CD4-positive, alpha-beta T cell treated with Interleukin-4 for 4 hours (primary cell): ENCODE measurements at places on chromosomes 5 and 9.

- DNase-seq: no peak
These were observed 112.5 kb downstream of the HAPLN1 start for GRCh38 chr5:83608122-83608521.

GRCh38 chr5:117738571-117738970 lies 1163.9 kb upstream of the SEMA6A start:
- no peak for DNase-seq

DNA sequence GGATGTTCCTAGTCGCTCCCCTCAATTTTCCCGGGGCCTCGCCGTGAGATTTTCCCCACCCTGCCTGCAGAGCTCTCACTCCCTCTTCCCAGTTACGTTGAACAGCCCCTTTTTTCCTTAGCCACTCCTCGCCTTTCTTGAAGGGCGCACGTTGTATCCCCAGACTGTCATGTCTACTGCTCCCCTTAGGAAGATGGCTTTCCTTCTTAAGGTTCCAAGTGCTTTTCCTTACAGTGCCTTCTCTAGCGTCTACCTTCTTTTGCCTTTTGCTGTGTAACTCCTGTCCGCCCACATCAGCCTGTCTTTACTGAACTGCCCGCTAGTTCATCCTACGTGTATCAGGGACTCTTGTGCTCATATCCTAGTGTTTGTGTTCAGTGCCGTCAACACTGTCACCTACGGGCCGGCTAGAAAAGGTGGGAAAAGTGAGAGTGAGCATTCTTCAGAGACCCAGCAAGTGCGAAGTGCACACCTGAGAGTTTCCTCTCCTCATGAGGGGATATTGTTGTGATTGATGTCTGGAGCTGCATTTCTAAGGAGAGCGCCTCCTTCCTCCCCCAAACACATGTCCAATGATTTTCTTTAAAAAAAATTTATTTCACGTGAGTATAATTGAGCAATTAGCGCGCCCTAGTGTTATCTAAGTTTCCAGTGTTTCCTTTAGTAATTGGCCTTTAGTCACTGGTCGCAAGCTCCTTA lies 764 bp downstream of the CAMLG start:
- peak; percentile 32 for DNase-seq

DNA sequence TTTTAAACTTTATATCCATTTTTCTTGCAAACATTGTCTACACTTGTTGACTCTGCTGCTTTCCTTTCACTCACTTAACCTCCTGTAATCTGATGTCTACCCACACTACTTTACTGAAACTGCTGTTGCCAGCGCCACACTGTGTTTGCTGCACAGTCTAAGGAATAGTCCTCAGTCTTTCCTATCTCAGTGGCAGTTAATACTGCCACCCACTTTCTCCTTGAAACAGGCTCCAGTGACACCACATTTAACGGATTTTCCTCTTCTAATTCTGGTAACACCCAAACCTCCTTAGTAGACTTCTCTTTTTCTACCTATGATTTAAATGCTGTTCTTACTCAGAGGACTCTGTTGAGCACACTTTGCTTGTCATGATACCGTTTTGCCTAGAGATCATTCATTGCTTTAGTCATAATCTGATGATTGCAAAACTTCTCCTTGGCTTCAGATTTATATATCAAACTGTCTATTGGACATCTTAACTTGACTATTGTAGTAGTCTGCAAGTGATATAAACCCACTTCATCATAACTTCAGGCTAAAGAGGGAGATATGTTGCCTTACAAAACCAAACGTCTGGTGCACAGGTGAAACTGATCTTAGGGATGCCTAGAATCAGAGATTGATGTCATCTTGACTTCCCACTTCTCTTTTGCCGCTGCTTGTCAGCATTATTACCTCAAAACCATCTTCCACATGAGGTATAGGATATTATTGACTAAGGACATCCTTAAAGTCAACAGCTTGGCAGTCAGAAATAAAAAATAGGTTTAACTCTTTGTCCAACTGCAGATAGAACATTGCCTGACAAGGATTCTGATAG lies 94.1 kb downstream of the CDC42SE2 start:
- no peak for DNase-seq

GRCh38 chr5:77232574-77233358 lies 22.3 kb downstream of the PDE8B start:
- DNase-seq: peak; percentile 11

DNA sequence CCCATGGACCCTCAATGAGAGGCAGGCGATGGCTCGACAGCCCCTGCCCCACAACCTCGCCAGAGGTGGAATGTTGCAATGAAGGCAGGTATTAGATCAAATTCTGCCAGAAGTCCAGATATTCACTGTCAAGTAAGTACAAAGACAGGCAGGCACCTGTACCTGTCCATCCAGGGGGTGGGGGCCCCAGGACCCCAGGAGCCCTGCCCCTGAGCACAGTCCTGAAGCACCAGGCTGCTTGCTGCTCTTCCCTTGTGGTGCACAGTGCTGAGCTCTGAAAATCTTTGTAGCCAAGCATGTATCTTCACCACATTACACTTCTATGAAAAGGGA lies 26.2 kb upstream of the HMCN2 start:
- DNase-seq: no peak

DNA sequence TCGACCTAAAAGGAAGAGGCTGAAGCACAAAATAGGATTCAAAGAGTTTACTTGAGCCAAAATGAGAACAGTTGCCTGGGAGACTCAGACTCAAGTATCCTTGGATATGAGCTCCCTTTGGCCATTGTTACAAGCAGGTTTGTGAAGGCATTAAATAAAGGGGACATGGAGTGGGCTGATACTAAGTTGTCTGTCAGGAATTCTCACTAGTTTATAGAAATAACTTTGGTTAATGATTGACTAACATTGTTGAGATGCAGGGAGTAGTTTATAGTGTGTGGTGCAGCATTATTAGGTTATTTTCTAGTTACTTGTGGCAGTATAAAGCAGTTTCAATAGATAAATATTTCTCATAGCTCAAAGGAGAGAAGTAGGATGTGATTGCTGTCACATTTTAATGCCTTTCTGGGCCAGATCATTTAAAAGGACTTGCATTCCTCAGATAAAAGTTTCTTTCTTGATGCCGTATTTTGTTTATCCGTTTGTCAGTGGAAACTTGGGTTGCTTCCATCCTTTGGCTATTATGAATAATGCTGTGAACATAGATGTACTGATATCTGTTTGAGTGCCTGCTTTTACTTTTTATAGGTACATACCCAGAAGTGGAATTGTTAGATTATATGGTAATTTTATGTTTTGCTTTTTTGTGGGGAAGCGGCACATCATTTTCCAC lies 9.1 kb downstream of the AP3S1 start:
- DNase-seq: no peak

GRCh38 chr9:95715868-95716435 lies 159.5 kb upstream of the ERCC6L2 start:
- no peak for DNase-seq

GRCh38 chr5:180589771-180590542 lies 1.3 kb downstream of the SCGB3A1 start:
- no peak for DNase-seq

DNA sequence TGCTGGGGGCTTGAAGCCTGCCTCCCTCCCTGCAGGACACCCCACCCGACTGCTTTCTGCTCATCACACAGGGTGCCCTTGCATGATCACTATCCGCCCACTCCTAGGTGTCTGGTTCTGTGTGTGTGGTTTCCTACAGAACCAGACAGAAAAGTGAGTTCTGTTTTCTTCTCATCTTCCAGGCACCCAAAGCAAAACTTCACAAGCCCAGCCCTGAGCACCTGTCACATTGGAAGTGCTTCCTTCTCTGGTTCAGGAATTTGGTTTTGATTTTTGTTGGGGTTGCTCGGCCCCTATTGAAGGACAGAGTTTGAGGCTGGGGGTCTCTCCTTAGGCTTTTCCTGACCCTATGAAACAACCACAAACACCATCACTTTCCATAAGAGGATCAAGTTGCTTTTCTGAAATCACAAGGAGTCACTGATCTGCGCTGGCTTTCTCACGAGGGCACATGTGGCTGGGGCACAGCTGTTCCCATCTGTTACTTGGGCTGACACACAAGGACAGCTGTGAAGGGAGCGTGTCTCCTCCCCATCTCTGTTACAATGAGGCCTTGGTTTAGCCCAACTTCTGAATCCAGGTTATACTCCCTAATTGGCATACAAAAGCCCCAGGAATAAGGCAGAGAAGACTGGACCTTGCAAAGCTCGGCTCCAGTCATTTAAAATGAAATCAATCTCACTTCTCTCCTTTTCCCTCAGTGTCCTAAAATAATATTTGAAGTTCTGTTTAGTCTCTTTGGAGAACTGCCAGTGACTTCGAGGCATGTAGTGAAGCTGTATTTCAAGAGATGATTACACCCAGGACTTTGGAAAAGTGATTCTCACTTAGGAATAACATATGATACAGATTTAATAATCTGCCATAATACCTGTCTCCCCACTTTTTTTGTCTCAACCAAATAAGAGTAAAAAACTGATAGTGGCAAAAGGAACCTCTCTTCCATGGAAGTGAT lies 213.1 kb upstream of the GAS1 start:
- no peak for DNase-seq

- peak; percentile 23 for DNase-seq
These were observed 17.0 kb downstream of the NIPSNAP3B start for GRCh38 chr9:104780796-104781395.

DNA sequence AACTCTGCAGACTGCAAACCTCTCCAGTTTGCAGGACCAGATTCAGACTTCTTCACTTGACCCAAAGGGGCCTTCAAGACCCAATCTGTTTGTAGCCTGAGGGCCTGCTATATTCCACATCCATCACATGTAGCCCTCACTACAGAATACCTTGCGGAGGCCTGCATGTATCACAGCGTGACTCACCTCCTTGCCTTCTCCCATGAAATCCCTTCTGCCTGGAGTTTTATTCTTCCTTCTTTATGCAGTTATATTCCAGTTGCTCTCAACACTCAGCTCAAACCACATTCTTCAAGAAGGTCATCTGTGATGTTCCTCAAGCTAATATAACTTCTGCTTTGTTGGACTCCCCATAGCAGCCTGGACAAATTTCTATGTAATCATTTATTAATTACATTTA lies 198.5 kb upstream of the PTGER4 start:
- no peak for DNase-seq

- DNase-seq: peak; percentile 76
These were observed 53.0 kb downstream of the NUP214 start for GRCh38 chr9:131178382-131178781.

DNA sequence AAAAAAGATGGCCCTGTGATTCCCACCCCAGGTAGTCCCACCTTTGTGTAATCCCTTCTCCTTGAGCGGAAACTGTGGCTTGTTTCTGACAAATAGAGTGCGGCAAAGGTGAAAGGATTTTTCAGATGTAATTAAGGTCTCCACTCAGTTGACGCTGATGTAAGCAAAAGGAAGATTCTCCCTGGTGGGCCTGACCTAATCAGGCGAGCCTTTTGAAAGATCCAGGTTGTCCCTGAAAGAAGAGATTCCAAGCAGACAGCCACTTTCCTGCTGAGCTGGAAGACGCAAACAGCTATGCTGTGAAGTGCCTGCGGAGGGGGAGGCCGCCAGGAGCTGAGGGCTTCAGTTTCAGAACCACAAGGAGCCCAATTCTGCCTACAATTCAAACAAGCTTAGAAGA lies 24.1 kb downstream of the PTGES start:
- no peak for DNase-seq

DNA sequence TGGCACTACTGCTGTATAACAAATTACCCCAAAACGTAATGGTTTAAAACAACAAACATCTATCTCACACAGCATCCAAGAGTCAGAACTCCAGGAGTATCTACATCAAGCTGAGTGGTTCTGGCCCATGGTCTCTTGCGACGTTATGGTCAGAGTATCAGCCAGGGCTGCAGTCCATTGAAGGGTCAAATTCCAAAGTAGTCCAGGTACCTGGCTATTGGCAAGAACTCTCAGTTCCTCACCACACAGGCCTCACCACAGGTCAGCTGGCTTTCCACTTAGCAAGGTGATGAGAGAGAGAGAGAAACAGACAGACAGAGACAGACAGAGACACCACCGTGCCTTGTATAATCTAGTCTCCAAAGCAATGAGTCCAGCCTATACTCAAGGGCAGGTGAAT lies 22.6 kb downstream of the EPB41L4A start:
- DNase-seq: no peak

DNA sequence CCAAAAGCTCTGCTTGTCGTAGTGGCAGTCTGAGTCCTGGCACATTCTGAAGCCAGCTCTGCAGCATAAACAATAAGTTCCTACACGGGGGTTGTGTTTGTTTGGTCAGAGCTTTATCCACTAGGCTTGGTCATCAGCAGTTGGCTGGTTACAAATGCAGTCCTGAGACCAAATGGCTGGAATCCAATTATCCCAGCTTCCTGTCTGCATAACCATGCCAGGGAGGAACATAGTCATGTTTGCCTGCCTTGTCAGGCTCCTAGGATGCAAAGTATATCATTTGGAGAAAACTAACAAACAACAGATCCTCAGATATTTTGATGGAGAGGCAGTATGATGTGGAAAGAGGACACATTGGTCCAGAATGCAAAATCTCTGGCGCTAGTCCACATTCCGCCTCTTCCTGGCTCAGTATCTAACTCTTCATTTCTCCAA lies 85.8 kb downstream of the FBXO38 start:
- DNase-seq: no peak

GRCh38 chr9:100584951-100585350 lies 7.1 kb downstream of the CAVIN4 start:
- DNase-seq: no peak

GRCh38 chr9:36461323-36461722 lies 61.3 kb upstream of the RNF38 start:
- DNase-seq: no peak

- no peak for DNase-seq
These were observed 183.9 kb upstream of the DMAC1 start for GRCh38 chr9:7983490-7983889.

- no peak for DNase-seq
These were observed 5.7 kb downstream of the ASS1 start for GRCh38 chr9:130450344-130451003.

- DNase-seq: no peak
These were observed 565.3 kb upstream of the BRINP1 start for GRCh38 chr9:119934497-119934896.

DNA sequence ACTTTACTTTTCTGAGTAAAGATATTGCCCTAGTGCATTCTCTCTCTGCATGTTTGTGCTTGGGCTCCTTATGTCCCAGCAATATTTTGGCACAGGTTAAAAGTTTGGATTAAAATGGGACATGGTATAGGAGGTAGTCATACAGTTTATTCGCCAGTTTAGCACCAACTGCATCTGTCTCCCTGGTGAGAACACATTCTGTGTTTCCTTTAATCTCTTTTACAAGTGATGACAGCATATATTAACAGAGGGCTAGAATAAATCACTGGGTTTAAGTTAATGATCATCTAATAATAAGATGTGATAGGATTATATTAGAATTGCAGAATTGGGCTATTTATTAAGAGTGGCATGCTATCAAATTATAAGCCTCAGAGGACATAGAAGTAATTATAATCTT lies 550.1 kb downstream of the LRRC70 start:
- DNase-seq: no peak

- DNase-seq: no peak
These were observed 22.6 kb downstream of the LRSAM1 start for GRCh38 chr9:127473932-127474331.
